Keratinocyte (primary cell): ENCODE measurements at places on chromosomes 7 and 10. TPM values are rescaled to one million over a fixed set of nuclear protein-coding genes. Genes with fewer than 3 reads are reported as not detected.

ABHD11 gene
- 11.3 to 15.2 TPM (median 11.5 TPM) in 3 replicates for polyA plus RNA-seq

HOXA2 gene
- polyA plus RNA-seq, result 0.22 to 1.1 TPM (median 0.71 TPM) in 3 replicates

NOS3 gene
- polyA plus RNA-seq, result 0.77 to 1.2 TPM (median 0.95 TPM) in 3 replicates

PDZD7 gene
- 0.31 to 0.54 TPM (median 0.54 TPM) in 3 replicates for polyA plus RNA-seq

FKBP6 gene
- polyA plus RNA-seq, result not detected in 3 replicates

MYO3A gene
- not detected in 3 replicates for polyA plus RNA-seq

RNF133 gene
- polyA plus RNA-seq, result not detected in 3 replicates

AKR1B1 gene
- 139 to 153 TPM (median 148 TPM) in 3 replicates for polyA plus RNA-seq

ZNF438 gene
- polyA plus RNA-seq, result 2.7 to 2.8 TPM (median 2.7 TPM) in 3 replicates

MAT1A gene
- 0.37 to 1.5 TPM (median 0.69 TPM) in 3 replicates for polyA plus RNA-seq

PAPOLB gene
- not detected in 3 replicates for polyA plus RNA-seq

ALOX5 gene
- 0.04 TPM in 1 of 3 replicates, not detected in the others for polyA plus RNA-seq

PSD gene
- polyA plus RNA-seq, result 0.10 to 0.81 TPM (median 0.11 TPM) in 3 replicates

FOXP2 gene
- 0.85 to 1.4 TPM (median 0.98 TPM) in 3 replicates for polyA plus RNA-seq

RGR gene
- not detected in 3 replicates for polyA plus RNA-seq

BCAP29 gene
- 57.1 to 141 TPM (median 94.4 TPM) in 3 replicates for polyA plus RNA-seq

SFRP5 gene
- not detected in 3 replicates for polyA plus RNA-seq

HOXA9 gene
- 9.0 to 40.5 TPM (median 28.1 TPM) in 3 replicates for polyA plus RNA-seq

MEIG1 gene
- polyA plus RNA-seq, result 0.32 to 0.33 TPM in 2 of 3 replicates, not detected in the other

NOC3L gene
- 8.9 to 16.3 TPM (median 11.0 TPM) in 3 replicates for polyA plus RNA-seq
